ENCODE measurements at places on chromosomes 11 and 22.

- DNase-seq = no peak
Measured at GRCh38 chr11:44235765-44236201, 74.2 kb downstream of the ALX4 start.

GRCh38 chr11:31802609-31802989 is 8.5 kb downstream of the PAX6 start:
- no peak for DNase-seq

GRCh38 chr11:111329306-111330204 is 31.2 kb downstream of the POU2AF3 start:
- DNase-seq = no peak

DNA sequence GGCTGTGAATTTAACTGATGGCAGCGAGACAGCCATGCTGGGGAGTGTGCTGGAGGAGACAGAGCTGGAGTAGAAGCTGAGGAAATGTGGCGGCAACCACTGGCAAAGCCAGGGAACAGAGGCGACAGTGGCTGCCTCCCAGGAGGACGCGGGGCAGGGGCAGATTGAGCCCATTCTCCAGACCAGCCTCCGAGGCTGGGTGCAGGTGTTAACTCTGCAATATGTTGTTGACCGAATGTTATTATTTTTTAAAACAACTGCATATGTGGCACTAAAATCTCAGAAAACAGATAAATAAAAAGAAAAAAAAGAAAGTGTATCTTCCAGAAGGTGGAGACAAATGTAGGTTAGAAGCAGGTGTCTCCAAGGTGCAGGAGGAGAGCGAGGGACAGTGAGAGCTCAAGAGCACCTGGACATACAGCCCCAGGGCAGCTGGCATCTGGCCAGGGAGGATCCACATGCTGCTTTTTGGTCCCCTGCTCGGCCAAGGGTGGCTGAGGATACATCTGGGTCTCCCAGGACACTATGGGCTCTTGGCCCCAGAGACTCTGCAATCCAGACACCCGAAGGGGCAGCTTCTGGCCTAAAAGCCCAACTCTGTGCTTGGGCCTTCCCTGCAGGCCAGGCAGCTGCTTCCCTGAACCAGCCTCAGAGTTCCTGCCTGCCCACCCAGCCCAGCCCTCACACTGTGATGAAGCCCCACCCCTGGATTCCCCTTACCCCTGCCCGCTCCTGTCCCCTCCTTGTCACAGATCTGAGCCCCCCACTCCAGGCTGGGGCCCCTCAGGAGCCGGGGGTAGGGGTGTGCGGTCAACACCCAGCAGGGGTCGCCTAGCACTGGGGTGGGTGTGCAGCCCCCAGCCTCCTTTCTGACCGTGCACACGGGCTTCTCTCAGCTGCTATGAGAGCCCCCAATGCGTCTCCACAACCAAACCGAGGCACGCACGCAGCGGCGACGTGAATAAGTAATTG is 12.9 kb downstream of the RTN4R start:
- no peak for DNase-seq

- DNase-seq = no peak
Measured at GRCh38 chr22:22098457-22099193, 116.0 kb upstream of the TOP3B start.

- DNase-seq = no peak
Measured at GRCh38 chr22:24985826-24986214, 33.3 kb downstream of the KIAA1671 start.

- no peak for DNase-seq
Measured at GRCh38 chr11:99937330-99937729, 749.8 kb upstream of the ARHGAP42 start.

GRCh38 chr11:107272561-107272960 is 185.1 kb downstream of the CWF19L2 start:
- no peak for DNase-seq

DNA sequence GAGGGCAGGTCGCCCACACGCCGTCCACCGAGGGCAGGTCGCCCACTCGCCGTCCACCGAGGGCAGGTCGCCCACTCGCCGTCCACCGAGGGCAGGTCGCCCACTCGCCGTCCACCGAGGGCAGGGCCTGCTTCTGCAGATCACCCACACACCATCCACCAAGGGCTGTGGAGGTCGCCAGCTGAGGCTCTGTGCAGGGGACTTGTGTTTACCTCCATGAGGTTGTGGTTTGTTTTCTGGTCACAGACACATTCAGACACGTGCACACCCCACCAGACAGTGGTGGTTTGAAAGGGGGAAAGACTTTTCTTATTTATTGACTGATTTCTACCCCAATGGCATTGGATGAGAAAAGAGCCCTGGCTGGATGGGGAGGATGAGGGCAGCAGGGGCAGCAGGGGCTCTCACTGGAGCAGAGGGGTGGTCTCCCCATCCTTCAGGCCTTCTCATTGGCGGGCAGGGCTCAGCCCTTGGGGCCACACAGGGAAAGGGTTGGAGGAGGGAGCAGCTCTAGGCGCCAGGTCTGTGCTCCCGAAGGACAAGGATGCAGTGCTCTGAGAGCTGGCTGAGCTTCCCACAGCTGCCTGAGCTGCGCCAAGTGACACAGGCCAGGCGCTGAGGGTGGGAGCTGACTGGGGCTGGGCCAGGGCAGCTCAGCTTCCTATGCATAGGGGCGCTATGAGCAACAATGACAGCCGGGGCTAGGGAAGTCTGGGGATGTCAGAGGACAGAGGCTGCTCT is 252.6 kb upstream of the B3GAT1 start:
- DNase-seq = no peak

GRCh38 chr11:6200975-6201374 is 2.0 kb downstream of the OR52W1 start:
- no peak for DNase-seq

DNA sequence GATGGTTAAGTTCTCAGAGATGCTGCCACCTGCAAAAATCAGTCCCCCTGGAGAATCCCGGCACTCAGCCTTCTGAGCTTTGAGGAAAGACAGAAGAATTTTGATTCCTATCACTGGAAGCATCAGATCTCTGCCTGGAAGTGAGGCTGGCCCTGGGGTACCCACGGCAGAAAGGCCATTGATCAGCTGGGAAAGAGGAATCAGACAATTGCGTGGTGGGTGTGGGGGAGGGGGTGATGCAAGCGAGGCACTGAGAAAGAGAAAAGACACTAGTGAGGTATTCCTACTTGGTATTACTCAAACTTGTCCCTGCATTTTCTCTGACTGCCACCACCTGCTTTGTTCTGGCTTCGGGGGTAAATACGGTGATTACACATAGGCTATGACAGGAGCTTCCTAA is 96.1 kb downstream of the FEZ1 start:
- DNase-seq = no peak

DNA sequence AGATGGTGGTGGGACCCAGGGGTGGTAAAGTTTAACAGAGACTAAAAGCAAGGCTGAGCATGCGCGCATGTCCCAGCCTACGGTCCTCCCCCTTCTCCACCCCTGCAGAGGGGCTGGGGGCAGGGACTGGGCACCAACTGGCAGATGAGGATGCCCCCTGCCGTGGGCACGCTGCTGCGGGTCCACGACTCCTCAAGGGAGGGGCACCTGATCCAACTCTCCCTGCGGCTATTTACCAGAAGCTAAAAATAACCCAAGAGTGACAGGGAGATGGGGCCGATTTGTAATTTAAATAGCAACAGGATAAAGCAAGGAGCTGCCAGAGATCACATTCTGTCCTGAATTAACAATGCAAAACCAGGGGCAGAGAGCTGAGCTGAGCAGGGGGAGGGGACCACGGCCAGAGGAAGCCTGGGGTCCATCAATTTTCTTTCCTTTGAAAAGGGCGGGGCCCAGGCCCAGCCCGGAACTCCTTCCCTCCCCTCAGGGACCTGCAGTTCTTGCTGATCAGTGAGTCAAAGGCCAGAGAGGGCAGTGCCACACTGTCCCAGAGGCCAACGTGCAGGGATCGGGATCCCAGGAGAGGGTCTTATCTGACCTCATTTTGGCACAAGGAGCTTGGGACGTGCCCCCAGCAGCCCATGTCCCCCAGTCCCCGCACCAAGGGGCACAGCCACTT is 8.1 kb upstream of the DGKZ start:
- no peak for DNase-seq

- DNase-seq = no peak
Measured at GRCh38 chr11:69635804-69636511, 5.0 kb upstream of the CCND1 start.

DNA sequence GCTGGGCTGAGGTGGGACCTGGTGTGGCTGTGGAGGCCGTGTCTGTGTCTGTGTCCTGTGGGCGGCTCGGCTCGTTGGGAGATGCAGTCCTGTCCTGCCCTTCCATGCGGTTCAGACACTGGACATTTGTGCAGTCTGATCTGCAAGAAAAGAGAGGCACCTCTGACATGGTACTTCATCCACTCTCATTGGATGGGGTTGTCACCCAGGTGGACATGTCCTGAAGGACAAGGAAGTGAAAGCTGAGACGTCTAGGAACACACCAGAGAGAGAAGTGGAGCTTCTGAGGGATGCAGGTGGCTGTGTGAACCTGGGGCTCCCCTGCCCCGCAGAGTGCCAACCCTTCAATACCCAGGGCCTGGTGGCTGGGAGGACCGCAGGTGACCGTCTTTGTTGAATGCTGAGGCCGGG is 18.4 kb downstream of the TBX1 start:
- DNase-seq = no peak

GRCh38 chr11:9826390-9826789 is 162.5 kb downstream of the SWAP70 start:
- DNase-seq = no peak

GRCh38 chr11:114180301-114181055 is 115.7 kb upstream of the NNMT start:
- no peak for DNase-seq

GRCh38 chr22:27999876-28000275 is 80.8 kb upstream of the PITPNB start:
- DNase-seq = no peak

DNA sequence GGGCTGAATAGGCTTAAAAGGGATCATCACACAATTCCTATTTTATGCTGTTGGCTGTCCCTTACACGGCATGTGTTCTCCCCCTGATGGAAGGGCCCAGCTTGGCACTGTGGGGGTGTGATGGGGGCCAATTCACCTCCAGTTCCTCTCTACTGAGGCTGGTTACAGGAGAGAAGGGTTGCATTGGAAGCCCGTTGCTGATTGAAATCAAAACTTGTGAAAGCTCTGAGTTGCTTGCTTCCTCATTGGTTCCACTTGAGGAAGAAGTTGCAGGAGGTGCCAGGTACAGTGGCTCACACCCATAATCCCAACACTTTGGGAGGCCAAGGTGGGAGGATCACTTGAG is 13.3 kb upstream of the PRG2 start:
- DNase-seq = no peak

DNA sequence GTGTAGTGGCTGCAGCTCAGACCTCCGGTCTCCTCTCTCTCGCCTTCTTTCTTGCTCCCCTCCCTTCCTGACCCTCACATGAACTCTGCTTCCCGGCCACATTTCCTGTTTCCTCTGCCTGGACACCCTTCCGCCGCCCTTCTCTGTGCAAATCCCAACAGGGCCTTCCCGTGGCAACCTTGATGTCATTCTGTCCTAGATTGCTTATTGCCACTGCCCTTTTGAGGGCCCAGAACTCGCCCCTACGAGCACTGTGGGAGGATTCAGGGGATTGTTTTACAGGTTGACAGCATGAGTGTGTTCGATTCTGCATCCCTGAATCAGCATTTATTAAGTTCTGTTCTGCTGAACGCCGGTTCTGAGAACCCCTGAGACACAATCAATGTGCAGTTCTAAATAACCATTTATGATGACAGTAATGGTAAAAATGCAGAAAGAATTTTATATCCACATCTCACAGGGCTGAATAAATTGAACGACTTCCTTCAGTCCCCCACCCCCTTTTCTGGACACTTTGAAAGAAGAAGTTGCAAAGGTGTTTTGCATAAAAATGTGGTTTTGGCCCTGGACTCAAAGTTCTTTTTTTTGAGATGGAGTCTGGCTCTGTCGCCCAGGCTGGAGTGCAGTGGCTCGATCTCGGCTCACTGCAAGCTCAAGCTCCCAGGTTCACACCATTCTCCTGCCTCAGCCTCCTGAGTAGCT is 6.4 kb downstream of the BATF2 start:
- DNase-seq = no peak

DNA sequence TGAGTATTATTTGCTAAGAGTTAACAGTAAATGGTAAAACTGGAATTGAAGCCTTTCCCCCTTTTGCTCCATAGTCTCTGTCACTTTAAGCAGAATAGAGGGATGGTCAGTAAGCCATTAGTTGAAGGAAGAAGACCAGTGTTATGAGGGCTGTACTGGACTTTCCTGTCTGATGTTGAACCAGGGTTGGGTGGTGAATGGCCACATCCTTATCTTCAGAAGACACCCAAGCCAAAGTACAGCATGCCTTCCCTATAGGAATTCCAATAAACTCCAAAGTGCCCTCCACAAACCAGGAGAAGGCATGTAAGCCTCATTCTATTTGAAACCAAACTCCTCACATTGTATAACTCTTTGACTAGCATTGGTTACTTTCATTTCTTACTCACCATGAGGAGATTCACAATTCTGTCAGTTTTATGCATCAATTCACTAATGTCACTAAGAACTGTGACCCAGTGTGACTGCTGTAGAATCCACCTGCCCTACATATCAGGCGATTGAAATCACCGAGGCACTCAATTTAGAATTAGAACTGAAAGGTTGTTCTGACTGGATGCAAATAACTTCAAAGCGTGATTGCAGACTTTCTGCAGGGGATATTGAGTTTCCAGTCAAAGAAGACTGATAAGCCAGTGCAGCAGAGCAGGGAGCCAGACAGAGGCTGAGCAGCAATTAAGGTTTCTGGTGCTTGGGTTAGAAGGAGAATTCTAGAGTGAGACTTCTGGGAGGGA is 107.1 kb upstream of the DDI1 start:
- no peak for DNase-seq

DNA sequence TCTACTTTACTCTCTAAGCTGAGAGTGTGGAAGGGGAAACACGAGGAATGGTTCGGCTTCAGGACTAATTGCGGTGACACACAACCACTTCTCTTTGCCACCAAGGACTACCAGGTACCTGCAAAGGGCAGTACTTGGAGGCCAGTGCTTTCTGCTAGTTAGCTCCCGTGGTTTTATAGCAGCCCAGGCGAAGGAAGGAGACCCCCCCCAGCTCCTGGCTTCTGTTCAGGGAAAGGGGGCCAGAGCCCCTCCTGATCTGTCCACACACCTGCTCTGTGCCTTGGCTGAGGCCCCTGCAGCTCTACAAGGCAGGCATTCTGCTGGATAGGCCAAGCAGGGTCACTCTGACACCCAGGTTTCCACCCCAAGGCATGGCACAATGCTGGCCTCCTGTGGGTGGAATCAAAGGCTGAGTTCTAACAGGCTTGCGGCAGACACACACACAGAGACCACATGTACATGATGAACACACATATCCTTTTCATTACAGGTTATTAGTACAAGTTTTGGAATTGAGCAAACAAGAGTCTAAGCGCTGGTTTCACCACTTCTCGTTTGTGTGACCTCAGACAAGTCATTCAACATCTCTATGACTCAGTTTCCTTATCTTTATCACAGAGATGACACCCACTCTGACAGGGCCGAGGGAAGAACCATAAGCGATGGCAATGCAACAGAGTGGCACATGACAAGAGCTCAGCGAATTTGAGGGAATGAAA is 7.5 kb downstream of the SERPIND1 start:
- DNase-seq = no peak

DNA sequence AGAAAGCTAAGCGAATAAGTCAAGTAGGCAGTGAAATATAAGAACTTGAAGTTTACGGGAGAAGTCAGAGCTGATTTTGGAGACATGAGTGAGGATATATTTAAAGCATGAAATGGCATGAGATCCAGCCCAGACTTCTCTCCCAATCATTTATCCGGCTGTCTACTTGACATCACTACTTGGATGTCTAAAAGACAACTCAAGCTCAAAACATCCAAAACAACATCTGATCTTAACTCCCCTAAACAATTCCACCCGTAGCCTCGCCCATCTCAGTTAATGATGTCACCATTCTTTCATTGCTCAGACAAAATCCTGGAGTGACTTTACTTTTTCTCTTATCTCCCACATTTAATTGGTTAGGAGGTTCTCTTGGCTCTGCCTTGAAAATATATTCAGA is 44.5 kb downstream of the WEE1 start:
- no peak for DNase-seq
